ENCODE measurements at places on chromosomes 16 and 17. TPM values are rescaled to one million over a fixed set of nuclear protein-coding genes. Genes with fewer than 3 reads are reported as not detected.

The CRYBA1 gene
- total RNA-seq, result not detected

The IRX3 gene
- total RNA-seq, result 4.8 TPM

The SLFN5 gene
- 8.9 TPM for total RNA-seq

The RAMP2 gene
- total RNA-seq, result 35.9 TPM

The TBC1D3G gene
- total RNA-seq, result not detected

The KRTAP2-3 gene
- not detected for total RNA-seq

The GGT6 gene
- 0.04 TPM for total RNA-seq

The SCNN1G gene
- not detected for total RNA-seq

The TNFRSF13B gene
- not detected for total RNA-seq

The TK2 gene
- total RNA-seq, result 18.8 TPM

The LRRC59 gene
- total RNA-seq, result 41.7 TPM

The SEZ6L2 gene
- 1.1 TPM for total RNA-seq
